EH (cell line): ENCODE measurements at places on chromosomes 1 and 21.

DNA sequence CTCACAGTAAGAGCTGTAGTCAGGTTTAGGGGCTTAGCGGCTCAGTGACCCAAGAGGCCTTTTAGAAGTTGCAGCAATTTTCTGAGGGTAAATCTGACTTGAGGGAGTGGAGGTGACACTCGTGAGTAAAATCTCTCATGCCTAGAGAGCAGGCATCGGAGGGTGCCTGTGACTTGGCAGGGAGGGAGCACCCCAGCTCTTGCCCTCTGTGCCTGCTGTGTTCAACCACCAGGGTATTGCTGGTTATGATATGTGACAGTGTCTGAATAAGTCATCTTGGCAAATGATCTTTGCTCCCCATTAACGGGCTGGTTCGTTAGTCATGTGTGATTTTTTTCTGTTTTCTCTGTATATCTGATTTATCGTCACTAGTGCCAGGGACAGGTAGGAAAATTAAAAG lies 5.9 kb downstream of the MAN1C1 start:
- no peak for DNase-seq

- no peak for DNase-seq
These were observed 227.1 kb upstream of the MAP1LC3C start for GRCh38 chr1:242225767-242226573.

- no peak for DNase-seq
These were observed 717.9 kb downstream of the AMY1C start for GRCh38 chr1:104467590-104467989.

- DNase-seq: peak; percentile 6
These were observed 69.2 kb upstream of the MAGI3 start for GRCh38 chr1:113320972-113321680.

- no peak for DNase-seq
These were observed 358.7 kb downstream of the BARHL2 start for GRCh38 chr1:90358448-90358847.

- DNase-seq: no peak
These were observed 170.2 kb upstream of the RUNX1 start for GRCh38 chr21:35219291-35219690.

DNA sequence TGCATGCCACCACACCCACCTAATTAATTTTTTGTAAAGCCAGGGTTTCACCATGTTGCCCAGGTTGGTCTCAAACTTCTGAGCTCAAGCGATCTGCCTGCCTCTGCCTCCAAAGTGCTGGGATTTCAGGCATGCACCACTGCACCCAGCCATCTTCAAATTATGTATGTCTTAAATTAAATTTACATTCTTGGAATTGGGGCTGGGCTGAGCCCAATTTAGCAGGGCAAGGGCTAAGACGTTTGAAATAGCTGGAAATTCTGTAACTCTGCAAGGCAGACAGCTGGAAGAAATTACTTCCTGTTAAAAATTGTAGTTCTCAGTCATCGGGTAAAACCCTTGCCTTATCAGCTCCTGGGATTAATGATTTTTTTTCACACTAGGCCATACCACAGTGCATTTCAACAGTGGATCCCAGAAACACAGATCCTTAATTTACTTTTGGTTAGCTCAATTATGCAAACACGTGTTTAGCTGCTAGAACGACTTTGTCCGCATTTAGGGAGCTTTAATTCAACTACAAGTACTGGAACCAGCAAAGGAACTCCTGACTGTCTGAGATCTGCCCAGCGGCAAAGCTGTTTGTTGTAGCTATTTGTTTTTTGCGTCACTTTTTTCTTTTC lies 83.3 kb downstream of the OLFML3 start:
- DNase-seq: no peak

DNA sequence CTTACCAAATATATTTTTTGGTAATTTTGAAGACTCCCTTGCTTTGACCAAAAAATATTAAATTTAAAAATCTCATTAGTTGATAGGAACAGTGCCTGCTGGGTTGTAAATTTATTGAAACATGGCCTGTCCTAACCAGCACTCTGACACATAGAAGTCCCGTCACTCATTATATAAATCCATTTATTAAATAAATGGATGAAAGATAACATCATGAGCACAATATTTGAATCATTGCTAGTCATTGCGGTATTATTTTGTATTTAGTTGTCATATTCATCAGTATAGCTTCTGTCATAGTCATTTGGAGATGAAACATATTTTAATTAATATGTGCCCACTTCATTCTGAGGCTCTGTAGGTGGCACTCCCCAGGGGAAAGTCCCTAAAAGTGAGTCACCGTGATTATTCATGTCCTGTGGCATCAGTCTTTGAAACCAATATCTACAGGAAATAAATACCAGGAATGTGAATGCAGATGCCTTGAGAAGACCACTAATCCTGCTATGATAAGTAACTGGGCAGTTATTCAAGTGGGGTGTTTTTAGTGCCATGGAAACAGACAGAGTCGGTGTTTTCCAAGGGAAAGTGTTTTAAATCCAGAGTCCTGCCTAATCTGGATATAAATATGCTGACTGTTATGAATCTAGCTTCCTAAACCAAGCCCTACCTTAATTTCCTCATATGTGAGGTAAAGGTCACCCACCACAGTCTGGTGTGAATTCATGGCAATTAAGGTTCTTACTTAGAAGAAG lies 302.0 kb downstream of the DUSP10 start:
- DNase-seq: peak; percentile 95

GRCh38 chr1:160371756-160372155 lies 4.9 kb downstream of the NHLH1 start:
- no peak for DNase-seq

GRCh38 chr1:43063394-43064219 lies 104.9 kb upstream of the SLC2A1 start:
- no peak for DNase-seq

- no peak for DNase-seq
These were observed 22.3 kb upstream of the SARS1 start for GRCh38 chr1:109191377-109191776.

DNA sequence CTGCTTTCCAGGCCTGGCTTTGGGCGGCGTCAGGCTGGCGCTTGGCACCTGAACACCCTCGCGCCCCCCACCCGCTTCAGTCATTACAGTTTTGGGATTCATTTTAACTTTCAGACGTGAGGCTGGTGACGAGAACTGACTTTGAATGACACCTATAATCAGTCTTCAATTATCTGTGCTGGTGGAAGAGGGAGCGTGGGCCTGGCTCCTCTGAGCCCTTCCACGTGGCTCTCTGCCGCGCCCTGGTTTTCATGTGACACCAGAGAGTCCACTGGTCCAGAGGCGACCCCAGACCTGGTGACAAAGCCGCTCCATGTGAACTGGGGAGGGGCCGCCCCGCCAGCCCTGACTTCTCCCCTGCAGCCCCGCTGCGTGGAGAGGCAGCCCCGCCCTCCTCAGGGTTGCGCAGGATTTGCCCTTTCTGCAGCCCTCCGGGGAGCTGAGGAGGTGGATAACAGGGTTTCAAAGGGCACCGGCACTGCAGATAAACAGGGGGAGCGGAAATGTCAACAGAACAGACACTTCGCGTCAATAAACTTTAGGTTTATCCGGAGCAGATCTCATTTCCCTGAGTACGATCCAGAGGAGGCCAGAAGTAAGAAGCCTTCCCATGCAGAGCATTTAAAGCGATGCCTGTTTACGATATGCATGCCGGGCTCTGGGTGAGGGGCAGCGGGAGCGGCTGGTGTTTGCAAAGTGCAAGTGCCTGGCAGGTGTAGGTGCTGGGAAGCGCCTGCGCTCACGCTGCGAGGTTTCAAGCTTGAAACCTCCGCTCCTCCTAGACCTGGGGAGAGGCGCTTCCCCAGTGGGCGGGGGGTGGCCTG lies 56.4 kb downstream of the AJAP1 start:
- DNase-seq: no peak

DNA sequence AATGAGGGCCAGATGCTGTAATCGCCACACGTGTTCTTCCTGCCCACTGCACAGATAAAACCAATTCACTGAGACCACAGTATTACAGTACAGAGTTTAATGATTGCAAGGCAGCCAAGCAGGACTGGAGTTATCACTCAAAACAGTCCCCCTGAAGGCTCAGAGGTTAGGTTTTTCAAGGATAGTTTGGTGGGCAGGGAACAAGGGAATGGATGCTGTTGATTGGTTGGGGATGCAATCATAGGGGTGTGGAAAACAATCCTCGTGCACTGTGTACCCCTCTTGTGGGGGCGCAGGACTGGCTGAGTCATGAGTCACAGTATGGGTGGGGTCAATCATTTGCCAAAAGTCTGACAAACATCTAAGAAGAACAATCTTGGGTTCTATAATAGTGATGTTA lies 12.4 kb upstream of the USP1 start:
- DNase-seq: peak; percentile 26

DNA sequence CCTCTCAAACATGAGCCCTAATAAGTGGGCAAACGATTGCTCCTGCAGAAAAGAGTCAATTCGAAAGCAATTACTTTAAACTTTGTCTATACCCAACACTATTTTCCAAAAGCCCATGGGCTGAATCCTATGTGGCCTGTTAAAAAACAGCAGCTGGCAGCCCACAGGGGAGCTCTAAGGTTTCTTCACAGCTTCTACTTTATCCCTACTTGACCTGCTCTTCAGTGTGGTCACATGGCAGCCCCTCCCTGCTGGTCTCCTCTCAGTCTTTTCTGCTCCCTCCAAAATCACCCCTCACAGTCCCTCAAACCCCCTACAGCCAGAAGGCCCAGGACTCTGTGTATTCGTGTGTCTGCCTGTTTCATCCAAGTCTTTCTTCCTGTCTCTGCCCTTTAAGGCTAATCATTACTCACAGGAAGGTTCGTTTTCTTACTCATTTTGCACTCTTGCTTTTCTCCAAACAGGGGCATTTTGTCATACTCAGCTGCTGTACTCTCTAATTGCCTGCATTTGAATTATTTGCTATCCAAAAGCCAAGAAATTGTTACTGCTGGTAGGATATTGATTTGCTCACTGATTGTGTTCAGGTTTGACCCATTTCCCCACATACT lies 62.4 kb upstream of the FAM3B start:
- DNase-seq: no peak

- no peak for DNase-seq
These were observed 12.3 kb upstream of the ADAM30 start for GRCh38 chr1:119908661-119909060.

GRCh38 chr1:2554621-2555387 lies 1.4 kb upstream of the TNFRSF14 start:
- peak; percentile 14 for DNase-seq

- DNase-seq: no peak
These were observed 537.0 kb downstream of the NEGR1 start for GRCh38 chr1:71745326-71745725.

GRCh38 chr21:34544032-34544496 lies 32.1 kb upstream of the KCNE1 start:
- peak; percentile 76 for DNase-seq

- no peak for DNase-seq
These were observed 85.4 kb downstream of the PIGK start for GRCh38 chr1:77133731-77134358.

DNA sequence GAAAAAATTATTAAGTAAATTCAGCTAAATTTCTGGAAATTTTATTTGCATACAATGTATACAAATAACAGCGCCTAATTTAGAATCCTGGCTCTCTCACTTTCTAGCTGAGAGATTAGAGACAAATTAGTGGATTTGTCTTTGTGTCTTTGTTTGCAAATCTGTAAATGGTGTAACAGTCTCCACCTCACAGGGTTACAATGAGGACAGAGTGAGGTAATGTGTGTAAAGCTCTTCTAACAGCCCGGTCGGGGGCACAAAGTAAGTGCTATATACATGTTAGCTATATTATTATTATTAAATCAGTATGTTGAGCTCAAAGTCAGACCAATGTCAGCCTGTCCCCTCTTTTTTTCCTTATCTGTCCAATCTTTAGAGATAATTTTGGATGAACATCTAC lies 5.0 kb upstream of the ADAMTSL4 start:
- no peak for DNase-seq

- DNase-seq: peak; percentile 49
These were observed 9.6 kb upstream of the GPR37L1 start for GRCh38 chr1:202112859-202113689.

GRCh38 chr21:31201548-31201947 lies 142.5 kb downstream of the TIAM1 start:
- DNase-seq: no peak

GRCh38 chr1:110872745-110873720 lies at the start of gene CD53:
CD53 (plus strand) TSS chr1:110873148; CDS start chr1:110891409, 18,261 bp downstream.
- no peak for DNase-seq

- no peak for DNase-seq
These were observed 53.8 kb downstream of the RWDD3 start for GRCh38 chr1:95287825-95288224.

GRCh38 chr1:230032516-230033281 lies 34.3 kb upstream of the GALNT2 start:
- DNase-seq: no peak

DNA sequence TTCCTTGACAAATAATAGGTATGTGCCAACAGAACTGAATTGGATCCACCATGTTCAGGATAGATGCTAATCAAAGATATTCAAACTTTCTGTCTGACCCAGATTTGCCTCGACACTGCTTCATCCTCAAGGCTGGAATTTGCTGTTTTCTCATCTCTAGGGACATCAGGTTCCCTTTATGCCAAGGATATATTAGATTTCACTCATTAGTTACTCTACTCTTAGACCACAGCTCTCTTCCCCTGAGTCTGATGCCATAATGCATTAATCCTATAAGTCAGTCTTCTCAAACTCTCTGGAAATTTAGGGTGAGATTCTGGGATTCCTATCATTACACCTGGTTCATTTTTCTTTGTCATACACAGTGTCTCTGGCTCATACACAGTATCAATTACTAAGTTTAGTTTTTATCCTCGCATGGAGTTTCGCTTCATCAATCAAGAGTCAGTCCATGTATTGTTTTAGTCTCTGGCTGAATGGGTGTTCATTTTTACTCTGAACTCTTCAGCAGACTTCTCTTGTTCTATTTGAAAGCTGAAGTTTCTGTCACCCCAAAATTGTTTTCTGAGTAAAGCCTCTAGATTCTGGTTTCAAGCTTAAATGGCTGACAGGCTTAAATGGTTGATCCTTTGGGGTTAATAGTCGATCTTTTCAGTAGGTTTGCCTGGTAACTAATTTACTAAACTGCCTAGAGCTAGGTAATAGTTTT lies 9.3 kb upstream of the DCAF6 start:
- no peak for DNase-seq

DNA sequence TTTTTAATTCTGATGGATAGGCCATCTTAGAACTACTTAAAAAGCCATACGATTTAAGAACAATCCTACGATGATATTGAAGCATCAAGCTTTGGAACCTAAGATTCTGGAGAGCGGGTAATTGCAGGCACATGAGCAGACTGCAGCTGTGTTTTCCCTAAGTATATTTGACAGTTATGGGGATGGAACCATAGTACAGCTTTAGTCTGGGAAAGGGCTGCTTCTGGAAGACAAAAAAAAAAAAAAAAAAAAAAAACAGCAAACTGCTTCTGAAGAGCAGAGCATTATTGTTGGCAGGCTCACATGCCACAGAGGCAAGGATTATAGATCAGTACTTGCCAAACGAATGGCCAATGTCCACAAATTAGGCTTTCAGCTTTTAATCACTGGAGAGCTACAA lies 1618.7 kb downstream of the AMY1C start:
- DNase-seq: no peak

GRCh38 chr1:237104096-237104495 lies 62.1 kb downstream of the RYR2 start:
- DNase-seq: no peak

DNA sequence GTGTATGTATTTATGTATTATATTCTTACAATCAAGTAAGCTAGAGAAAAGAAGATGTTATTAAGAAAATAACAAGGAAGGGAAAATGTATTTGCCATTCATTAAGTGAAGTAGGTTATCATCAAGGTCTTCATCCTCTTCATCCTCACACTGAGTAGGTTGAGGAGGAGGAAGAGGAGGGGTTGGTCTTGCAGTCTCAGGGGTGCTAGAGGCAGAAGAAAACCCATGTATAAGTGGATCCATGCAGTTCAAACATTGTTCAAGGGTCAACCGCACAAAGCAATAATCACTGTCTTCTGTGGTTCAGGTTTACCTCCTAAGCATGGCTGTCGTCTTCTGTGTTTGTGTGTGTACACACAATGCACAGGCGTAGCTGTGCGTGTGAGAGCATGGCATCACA lies 16.9 kb downstream of the URB2 start:
- no peak for DNase-seq
